ENCODE measurements at places on chromosomes 1 and 21.

- DNase-seq = no peak
Measured at GRCh38 chr1:225651376-225651871, 1.5 kb downstream of the ENAH start.

DNA sequence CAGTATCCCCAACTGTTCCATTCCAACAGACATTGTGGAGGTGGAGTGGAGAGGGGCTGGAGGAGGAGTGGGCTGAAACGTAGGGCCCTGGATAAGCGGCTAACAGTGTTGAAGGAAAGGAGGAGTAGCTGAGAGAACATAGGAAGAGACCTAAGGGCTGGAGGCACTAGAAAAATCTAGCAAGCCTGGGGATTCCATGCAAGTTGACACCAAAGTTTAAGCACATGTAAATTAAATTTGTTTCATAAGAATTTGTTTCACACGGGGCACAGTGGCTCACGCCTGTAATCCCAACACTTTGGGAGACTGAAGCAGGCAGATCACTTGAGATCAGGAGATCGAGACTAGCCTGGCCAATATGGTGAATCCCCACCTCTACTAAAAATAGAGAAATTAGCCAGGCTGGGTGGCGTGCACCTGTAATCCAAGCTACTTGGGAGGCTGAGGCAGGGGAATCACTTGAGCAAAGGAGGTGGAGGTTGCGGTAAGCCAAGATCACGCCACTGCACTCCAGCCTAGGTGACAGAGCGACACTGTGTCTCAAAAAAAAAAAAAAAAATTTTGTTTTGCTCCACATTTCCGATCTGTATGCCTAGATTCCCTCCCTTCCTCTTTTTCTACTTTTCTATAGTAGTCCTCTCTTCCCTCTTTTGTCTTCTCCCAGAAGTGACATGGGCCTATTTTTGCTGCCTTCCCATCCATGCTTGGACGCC, 530 bp upstream of the CD244 start:
- DNase-seq = no peak

DNA sequence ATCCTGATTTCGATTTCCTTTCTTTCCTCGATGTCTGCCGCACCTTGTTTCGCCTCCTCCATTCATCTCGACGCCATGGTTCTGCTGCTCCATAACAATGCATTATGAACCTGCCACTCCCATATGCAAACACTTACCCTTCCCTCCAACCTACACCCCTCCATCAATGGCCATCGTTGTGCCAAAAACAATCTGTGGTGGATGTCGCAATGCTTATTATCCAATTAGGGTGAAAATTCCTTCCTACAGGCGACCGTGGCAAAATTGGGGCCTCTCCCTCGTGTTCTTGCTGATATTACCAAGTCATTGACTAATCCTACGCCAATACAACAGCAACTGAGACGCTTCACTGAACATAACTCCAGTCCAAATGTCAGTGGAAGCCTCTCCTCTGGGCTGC, 40.3 kb downstream of the CLEC20A start:
- DNase-seq = no peak

GRCh38 chr1:156697481-156697880, 7.9 kb downstream of the CRABP2 start:
- no peak for DNase-seq

GRCh38 chr1:56866656-56867055, 12.1 kb downstream of the C8A start:
- DNase-seq = no peak

- DNase-seq = no peak
Measured at GRCh38 chr1:11594222-11594621, 60.0 kb downstream of the FBXO2 start.

- no peak for DNase-seq
Measured at GRCh38 chr1:205142102-205142469, 20.3 kb upstream of the RBBP5 start.

DNA sequence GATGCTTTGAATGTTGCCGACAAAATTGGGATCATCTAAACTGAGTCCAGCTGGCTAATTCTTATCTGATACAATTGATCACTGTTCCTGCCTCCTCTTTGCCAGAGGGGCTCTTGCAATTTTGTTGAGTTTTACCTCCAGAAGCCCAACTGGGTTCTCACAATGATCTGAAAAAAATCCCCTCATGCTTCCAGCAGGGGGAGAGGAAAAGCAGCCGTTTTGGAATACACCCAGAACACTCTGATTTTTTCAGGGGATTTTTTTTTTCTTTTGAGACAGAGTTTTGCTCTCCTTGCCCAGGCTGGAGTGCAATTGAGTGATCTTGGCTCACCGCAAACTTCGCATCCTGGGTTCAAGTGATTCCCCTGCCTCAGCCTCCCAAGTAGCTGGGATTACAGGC, 13.9 kb upstream of the RERE start:
- no peak for DNase-seq

- peak; percentile 92 for DNase-seq
Measured at GRCh38 chr1:155061381-155062150, 2.0 kb upstream of the EFNA4 start.

DNA sequence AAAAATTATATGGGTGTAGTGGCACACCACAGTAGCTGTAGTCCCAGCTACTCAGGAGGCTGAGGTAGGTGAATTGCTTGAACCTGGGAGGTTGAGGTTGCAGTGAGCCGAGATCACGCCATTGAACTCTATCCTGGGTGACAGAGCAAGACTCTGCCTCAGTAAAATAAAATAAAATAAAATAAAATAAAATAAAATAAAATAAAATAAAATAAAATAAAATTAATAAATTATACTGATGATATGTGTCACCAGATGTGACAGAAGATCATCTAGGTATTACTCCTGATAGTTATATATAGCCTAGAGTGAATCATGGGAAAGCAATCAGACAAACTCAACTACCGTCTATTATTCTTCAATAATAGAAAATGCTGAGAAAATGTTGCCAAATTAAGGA, 972.5 kb downstream of the MRPL39 start:
- no peak for DNase-seq

DNA sequence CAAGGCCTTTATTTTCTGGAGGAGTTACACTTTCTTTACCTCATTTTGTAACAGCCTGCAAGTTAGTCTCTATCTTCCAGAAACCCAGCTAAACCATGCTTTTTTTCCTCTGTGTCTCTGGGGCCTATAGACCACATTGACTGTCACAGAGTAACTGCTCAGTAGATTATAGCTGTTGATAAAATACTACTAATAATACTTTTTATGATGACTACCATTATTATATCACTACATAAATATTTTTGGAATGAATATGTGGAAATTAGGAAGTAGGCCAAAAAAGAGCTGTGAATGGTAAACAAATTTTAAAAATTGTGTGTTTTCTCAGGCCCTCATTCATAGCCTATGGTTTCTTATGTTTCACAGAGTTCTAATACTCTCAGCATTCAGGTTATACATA, 233.1 kb upstream of the USP24 start:
- DNase-seq = no peak

DNA sequence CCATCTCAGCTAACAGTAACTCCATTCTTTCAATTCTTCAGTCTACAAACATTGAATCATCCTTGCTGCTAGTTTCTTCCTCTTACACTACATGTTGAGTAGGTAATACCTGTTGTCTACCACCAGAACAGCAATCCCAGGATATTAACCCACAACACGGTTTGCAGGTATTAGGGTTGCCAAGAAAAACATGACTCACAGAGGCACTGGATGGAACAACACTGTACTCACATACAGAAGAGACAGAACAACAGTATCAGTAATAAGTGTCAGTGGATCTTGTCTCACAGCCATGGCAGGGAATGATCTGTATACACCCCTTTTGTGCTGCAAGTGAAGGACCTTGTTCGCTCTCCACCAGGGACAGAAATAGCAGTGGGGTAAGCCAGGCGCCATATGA, 212.1 kb downstream of the GPR52 start:
- no peak for DNase-seq

DNA sequence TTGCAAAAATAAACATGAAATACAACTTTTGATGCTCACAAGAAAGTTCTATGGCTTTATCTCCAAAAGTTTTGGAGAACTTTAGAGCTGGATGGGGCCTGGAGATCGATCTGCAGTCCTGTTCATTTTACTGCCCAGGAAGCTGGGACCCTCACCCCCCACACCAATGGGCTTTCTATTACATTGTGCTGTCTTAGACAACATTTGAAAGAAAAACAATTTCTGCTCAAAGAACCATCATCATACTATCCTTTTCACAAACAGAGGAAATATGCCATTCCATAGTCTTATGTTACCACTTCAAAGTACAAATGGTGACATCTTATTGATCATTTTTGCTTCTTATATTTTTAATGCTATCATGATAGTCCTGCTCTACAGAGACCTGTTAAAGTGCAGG, 2.0 kb upstream of the HNRNPU start:
- DNase-seq = no peak

DNA sequence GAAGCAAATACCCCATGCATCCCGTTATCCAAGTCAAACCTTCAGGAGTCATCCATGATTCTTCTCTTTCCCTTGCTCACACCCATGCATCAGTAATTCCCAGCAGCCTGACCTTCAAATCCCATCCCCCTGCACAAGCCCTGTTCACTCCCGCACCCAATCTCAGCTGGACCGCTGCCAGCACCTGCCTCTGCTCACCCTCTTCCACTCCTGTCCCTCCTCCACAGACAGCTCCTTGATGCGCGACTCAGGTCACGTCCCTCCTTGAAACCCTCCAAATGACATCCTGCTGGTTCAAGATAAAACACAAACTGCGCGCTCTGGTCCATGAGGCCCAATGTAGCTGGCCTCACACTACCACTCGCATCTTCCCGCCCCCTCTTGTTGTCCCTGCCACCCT, 43.4 kb upstream of the MPZL1 start:
- DNase-seq = no peak

DNA sequence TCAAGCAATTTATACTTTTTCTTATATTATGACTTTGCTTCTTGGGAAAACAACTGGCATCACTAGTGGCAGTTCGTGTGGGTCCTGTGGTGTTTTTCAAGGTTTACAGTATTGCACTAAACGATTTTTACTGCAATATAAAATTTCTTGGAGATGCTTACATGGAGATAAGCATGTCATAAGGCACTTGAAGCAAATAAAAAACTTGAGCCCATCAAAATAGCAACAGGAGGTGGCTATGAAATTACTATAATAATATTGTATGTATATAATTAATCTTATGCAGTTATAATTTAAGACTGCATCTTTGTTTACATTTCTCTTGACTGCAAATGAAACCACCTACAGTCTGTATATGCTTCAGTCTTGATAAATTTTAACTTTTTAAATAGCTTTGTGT, 29.3 kb upstream of the CHAF1B start:
- DNase-seq = no peak

DNA sequence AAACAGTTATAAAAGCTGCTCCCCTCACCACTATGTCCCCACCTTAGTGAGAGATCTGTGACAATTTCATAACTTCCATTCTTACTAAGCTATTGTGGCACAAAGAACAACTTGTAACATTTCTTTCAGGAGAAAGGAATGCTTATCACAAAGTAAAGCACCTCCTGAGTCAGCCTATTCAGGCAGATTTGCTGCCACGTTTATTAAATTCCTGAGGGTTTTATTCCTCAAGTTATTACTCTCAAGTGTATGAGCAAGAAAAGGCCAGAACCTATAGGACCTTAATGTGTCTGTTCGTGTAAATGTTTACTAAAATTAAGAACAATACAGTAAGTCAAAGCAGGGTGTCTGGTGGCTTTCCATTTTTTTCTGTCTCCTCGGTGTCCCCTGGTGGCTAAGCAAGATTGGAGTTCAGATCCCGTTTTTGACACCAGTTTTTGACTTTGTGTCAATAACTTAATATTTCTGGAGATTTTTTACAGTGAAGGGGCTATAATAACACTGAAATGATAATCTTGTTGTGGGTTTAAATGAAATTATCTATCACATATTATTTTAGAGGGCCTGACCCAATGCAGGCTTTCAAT, 1539.6 kb downstream of the BRINP3 start:
- DNase-seq = no peak

DNA sequence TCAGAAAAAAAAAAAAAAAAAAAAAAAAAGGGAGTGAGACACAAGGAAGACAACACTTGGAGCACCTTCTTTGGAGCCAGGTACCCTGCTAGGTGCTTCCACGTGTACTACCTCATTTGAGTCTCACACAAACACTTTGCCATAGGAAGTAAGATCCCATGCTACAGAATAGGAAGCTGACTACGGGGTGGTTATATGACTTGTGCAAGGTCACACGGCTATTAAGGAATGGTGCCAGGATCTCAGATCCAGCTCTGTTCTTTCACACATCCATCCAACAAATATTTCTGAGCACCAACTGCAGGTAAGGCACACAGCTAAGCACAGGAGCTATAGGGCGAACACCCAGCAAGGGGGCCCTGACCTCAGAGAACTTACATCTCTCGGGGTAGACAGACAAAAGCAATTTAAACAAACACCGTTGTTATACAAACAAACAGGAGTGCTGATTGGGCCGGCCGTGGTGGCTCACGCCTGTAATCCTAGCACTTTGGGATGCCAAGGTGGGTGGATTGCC, 22.4 kb downstream of the PTAFR start:
- no peak for DNase-seq

DNA sequence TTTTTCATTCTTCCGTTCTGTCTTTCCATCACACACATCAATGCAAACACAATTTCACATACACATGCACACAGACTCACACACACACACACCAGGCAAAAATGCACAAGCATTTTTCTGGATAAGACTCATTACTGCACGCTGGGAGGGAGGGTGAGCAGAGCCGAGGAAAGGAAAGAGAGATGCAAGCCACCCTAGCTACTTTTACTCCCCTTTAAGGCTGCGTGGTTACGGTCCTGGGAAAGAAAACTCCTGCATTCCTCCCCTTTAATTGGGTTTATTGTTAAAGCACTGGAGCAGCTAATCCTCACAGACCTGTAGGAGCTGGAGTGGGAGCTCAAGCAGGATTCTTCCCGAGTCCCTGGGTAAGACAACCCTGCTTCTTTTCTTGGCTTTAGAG, at the start of gene CAMK1G:
Gene CAMK1G, plus strand, starts transcription at position 307 of the 400 bp plus-strand sequence. CDS start 11,270 bp downstream, outside the sequence.
- no peak for DNase-seq

DNA sequence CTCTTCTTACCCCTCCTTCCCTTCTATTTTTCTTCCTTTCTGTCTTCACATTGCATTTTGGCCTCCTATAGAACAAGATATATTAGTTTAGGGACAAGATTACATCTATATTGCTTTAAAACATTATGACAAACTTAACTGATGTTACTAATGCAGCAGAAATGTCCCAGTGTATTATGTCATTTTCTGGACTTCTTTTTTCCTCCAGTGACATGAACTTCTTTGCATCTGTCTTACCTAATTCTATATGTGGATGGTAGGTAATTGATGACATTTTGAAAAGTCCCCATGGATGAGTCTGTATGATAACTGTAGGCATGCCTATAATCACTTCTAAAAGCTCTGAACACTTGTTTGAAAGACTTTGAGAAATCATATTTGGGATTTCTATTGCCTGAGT, 89.5 kb downstream of the FNBP1L start:
- no peak for DNase-seq
